ENCODE measurements at places on chromosomes 4 and X. TPM values are rescaled to one million over a fixed set of nuclear protein-coding genes. Genes with fewer than 3 reads are reported as not detected.
A peak's percentile ranks its signal among the peaks of the same experiment; 100 is the strongest.

The ZIC3 gene
- not detected for total RNA-seq

The GLUD2 gene
- total RNA-seq, result 2.7 TPM

The ATP2B3 gene
- total RNA-seq, result 0.03 TPM

The TRIM2 gene
- total RNA-seq, result 24.3 TPM

The H2BW2 gene
- not detected for total RNA-seq

The TCEAL9 gene
- 7.3 TPM for total RNA-seq

The FAT4 gene
- 1.8 TPM for total RNA-seq

DNA sequence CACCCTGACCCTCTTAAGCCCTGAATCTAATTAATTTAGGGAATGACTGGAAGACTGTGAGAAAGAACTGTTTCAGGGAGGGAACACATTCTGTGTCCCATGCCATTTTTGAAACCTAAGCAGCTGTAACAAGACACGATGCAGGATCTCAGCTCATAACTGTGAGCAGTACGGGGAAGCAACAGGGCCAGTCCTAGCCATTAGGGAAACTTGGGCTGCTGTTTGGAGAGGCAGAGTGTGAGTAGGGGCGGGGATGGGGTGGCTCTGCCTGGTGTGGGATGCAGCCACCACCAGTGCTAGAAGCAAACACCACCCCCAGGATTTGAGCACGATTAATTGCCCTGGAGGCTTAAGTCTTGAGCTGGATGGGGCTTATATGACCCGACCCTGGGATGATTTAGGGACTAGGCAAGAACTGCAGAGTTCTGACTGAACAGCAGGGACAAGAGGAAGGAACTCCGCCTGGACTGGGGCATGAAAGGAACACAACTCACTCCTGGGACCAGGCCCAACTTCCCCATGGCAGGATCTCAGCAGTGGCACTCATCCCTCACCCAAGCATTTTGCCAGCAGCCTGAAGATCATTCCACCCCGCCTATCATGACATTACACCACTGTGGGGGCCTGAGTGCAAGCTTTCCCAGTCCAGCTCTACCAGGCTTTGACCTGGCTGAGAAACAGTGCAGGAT is 43.1 kb downstream of the ATRX start:
- H3K27me3 ChIP-seq, result no peaks in the 10 kb centered on the region
- no peak overlapping the region for H3K4me3 ChIP-seq
- H3K36me3 ChIP-seq, result no peaks in the 10 kb centered on the region
- no peak for DNase-seq
- no peak overlapping the region for H3K27ac ChIP-seq
- H3K4me1 ChIP-seq, result no peaks in the 10 kb centered on the region

- no peak for DNase-seq
- H3K4me3 ChIP-seq, result no peak overlapping the region
- no peak overlapping the region for H3K27ac ChIP-seq
- no peaks in the 10 kb centered on the region for H3K36me3 ChIP-seq
- no peaks in the 10 kb centered on the region for H3K27me3 ChIP-seq
Observed at GRCh38 chr4:116243431-116243830, 841.9 kb downstream of the TRAM1L1 start.

- no peaks in the 10 kb centered on the region for H3K36me3 ChIP-seq
- no peak for DNase-seq
- H3K27me3 ChIP-seq, result no peaks in the 10 kb centered on the region
Observed at GRCh38 chr4:183118141-183118540, 19.1 kb downstream of the WWC2 start.

- no peaks in the 10 kb centered on the region for H3K36me3 ChIP-seq
- peak; percentile 87 for DNase-seq
- H3K27me3 ChIP-seq, result no peaks in the 10 kb centered on the region
- H3K27ac ChIP-seq, result peak within 1 kb of the TSS; percentile 75
Observed at GRCh38 chrX:16123222-16123786, at the start of gene GRPR. GRPR (plus strand) TSS chrX:16123565; CDS start chrX:16123954, 389 bp downstream.

GRCh38 chrX:55167124-55167803 is 52.9 kb upstream of the PAGE5 start:
- no peaks in the 10 kb centered on the region for H3K4me1 ChIP-seq
- H3K4me3 ChIP-seq, result no peak overlapping the region
- no peak overlapping the region for H3K27ac ChIP-seq
- DNase-seq, result no peak
- no peaks in the 10 kb centered on the region for H3K36me3 ChIP-seq
- H3K27me3 ChIP-seq, result no peaks in the 10 kb centered on the region

DNA sequence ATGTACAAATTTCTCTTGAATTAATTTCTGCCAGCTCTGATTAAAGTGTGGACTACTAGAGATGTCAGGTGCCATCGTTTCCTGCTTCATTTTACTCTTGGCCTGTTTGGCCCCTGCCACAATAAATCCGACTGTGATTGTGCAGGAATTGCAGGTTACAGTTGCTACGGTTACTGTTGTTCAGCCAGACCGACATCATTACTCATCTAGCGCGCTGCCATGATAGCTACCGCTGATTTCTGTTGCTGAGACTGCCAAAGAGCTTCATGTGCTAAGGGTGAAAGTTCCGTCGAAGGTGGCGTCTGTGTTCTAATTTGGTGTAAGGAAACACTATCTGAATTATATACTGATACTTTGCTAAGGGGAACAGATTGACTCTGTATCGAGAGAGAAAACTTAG is 22.1 kb downstream of the SLIT2 start:
- no peak overlapping the region for H3K4me3 ChIP-seq
- H3K27ac ChIP-seq, result no peak overlapping the region
- no peaks in the 10 kb centered on the region for H3K27me3 ChIP-seq
- DNase-seq, result no peak

GRCh38 chrX:94831364-94831763 is 1157.4 kb downstream of the FAM133A start:
- no peaks in the 10 kb centered on the region for H3K4me1 ChIP-seq
- peaks cover 2% of the 10 kb centered on the region for H3K27me3 ChIP-seq
- no peak overlapping the region for H3K27ac ChIP-seq
- DNase-seq, result no peak
- no peak overlapping the region for H3K4me3 ChIP-seq
- no peaks in the 10 kb centered on the region for H3K36me3 ChIP-seq

GRCh38 chr4:140078366-140078765 is 75.6 kb downstream of the MAML3 start:
- no peak for DNase-seq
- H3K27ac ChIP-seq, result no peak overlapping the region
- H3K4me3 ChIP-seq, result no peak overlapping the region
- no peaks in the 10 kb centered on the region for H3K36me3 ChIP-seq

GRCh38 chr4:137700072-137700471 is 167.8 kb upstream of the PCDH18 start:
- no peaks in the 10 kb centered on the region for H3K4me1 ChIP-seq
- DNase-seq, result no peak
- H3K4me3 ChIP-seq, result no peak overlapping the region

GRCh38 chr4:98939438-98939837 is 10.5 kb upstream of the EIF4E start:
- H3K27ac ChIP-seq, result no peak overlapping the region
- H3K27me3 ChIP-seq, result no peaks in the 10 kb centered on the region
- H3K4me1 ChIP-seq, result no peaks in the 10 kb centered on the region
- H3K4me3 ChIP-seq, result no peak overlapping the region

DNA sequence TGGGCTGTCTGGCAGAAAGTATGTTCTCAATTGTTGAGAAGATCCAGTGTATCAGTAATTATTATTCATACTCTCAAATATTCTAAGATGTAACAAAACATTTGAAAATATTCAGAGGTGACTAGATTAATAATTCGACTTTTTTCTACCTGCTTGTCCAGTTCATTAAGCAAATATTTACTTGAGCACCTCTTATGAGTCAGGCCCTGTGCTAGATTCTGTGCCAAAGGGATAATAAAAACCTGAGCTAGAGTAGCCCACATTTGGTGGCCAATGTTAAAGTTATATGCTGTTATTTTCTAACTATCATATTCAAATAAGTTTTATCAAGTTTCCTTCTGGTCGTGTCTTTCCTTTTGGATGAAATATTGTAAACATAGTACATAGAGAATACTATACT is 58.5 kb downstream of the ARHGAP10 start:
- no peaks in the 10 kb centered on the region for H3K27me3 ChIP-seq
- H3K36me3 ChIP-seq, result no peaks in the 10 kb centered on the region
- peak; percentile 10 for DNase-seq
- no peak overlapping the region for H3K4me3 ChIP-seq

GRCh38 chr4:30832639-30833038 is 112.5 kb downstream of the PCDH7 start:
- no peak overlapping the region for H3K4me3 ChIP-seq
- no peak for DNase-seq

- no peak overlapping the region for H3K27ac ChIP-seq
- no peak overlapping the region for H3K4me3 ChIP-seq
- no peaks in the 10 kb centered on the region for H3K4me1 ChIP-seq
- H3K27me3 ChIP-seq, result no peaks in the 10 kb centered on the region
- DNase-seq, result no peak
- no peaks in the 10 kb centered on the region for H3K36me3 ChIP-seq
Observed at GRCh38 chrX:82734140-82734539, 774.0 kb upstream of the POU3F4 start.

DNA sequence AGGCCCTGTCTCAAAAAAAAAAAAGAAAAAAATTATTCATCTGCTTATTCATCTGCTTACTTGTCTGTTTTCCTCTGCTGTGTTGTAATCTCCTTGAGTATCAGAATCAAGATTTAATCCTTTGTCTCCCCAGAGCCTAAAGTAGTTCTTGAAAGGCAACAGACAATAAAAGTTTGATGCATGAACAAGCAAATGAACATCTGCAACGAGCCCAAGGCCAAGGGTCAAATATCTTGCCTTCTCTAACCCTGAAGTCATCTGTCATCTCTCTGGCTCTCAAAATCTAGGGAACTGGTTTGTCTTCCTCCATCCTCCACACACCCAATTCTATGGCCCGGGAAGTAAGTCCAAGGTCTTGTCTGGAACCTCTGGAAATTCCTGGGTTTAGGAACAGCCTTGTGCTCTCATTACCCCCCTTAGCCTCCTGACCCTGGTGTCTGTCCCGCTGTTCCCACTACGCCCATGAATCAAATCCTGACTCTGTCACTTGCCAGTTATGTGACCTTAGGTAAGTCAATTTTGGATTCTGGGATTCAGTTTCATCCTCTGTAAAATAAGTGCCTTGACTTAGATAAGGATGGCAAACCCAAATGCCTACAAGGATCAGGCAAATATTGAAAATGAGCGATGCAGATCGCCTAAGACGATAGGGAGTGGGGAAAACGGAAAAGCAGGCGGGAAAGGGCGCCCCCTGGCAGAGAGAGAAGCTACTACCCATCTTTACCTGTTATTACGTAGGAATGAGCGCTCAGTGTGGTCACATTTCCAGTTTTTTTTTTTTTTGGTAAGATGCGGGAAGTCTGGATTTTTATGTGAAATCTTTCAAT is 102.7 kb upstream of the DHX15 start:
- H3K4me3 ChIP-seq, result no peak overlapping the region
- no peak for DNase-seq
- H3K27ac ChIP-seq, result no peak overlapping the region
- no peaks in the 10 kb centered on the region for H3K27me3 ChIP-seq

DNA sequence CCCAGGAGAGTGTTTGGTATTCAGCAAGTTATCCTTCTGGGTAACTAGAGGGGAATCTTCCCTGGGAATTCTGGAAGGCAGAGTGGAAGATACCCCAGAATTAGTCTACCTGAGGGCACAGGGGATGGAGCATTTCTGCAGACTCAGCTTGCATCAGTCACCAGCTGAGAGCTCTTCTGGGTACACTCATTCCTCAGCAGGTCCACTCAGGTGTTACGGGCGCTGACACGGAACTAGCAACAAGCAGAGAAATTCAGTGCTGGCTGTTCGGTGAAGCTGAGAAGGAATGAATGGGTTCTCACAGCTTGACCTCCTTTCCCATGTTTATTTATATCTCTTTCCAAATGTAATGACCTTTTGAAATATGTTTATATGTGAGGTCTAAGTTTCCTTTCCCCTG is 106.0 kb upstream of the PNPLA4 start:
- H3K4me1 ChIP-seq, result no peaks in the 10 kb centered on the region
- H3K27me3 ChIP-seq, result no peaks in the 10 kb centered on the region
- H3K36me3 ChIP-seq, result no peaks in the 10 kb centered on the region
- H3K4me3 ChIP-seq, result no peak overlapping the region
- no peak overlapping the region for H3K27ac ChIP-seq

DNA sequence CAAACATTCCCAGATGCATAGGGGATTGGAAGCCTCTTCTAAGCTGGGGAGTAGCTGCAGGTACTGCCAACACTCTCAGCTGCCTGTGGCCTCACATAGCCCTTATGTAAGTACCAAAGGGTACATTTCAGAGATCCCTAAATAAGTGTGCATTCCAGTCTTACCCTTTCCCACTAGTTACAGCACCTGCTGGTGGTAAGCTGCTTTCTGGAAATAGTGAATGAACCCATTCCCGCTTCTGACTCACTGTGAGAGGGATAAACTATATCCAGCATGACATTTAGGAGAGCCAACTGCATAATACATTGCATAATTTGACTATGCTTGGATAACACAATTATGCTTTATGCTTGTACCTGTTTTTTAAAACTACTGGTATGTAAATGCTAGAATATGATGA is 149.0 kb downstream of the FAM13A start:
- H3K36me3 ChIP-seq, result peaks cover 6% of the 10 kb centered on the region
- no peak for DNase-seq
- no peaks in the 10 kb centered on the region for H3K4me1 ChIP-seq
- H3K27me3 ChIP-seq, result no peaks in the 10 kb centered on the region
- H3K27ac ChIP-seq, result no peak overlapping the region
- no peak overlapping the region for H3K4me3 ChIP-seq

DNA sequence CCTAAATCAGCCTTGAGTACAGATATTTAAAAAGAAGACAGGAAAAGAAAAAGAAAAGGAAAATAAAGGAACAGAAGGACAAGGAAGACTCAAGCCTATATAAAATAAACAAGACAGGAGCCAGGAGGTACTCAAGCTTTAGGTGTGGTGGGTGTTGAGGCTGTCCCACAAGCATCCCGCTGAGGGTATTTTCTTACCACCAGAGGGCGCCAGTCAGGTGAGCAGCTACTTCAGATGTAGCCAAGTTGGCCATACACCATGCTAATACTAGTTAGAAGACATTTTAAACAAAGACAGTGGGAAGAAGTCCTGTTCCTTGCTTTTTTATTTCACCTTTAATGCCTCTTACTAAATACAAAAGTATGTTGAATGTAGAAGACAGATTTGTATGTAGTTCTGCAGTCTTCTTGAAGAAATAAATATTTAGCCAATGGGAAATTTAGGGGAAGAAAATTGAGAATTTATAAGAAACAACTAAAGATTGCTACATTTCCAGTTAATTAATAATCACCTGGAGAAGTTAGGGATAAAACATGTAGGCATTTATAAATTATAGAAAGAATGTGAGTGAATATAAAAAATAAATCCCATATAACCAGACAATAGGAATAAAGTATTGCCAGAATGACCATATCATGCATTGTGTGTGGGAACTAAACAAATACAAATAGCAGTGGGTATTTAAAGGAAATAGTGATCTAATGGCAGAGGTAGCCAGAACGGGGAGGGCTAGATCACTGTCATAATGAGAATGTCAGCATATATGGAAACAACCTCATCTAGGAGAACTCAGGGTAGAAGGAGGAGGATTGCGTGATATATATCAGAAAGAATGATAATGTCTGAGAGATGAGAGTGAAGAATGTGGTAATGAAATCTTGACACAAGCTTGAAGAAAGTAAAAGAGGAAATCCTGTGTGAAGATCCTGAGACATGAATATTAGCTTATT is 71.0 kb downstream of the MTHFD2L start:
- DNase-seq, result peak; percentile 48
- H3K4me3 ChIP-seq, result no peak overlapping the region

GRCh38 chr4:99861120-99861905 is 32.9 kb downstream of the LAMTOR3 start:
- H3K36me3 ChIP-seq, result no peaks in the 10 kb centered on the region
- DNase-seq, result no peak
- no peak overlapping the region for H3K4me3 ChIP-seq
- H3K4me1 ChIP-seq, result no peaks in the 10 kb centered on the region
- H3K27ac ChIP-seq, result no peak overlapping the region

GRCh38 chrX:78024349-78025059 is 55.1 kb upstream of the PGAM4 start:
- peak; percentile 59 for DNase-seq
- H3K4me3 ChIP-seq, result no peak overlapping the region
- H3K36me3 ChIP-seq, result no peaks in the 10 kb centered on the region
- no peak overlapping the region for H3K27ac ChIP-seq
